ENCODE measurements at places on chromosomes 2 and 18. TPM values are rescaled to one million over a fixed set of nuclear protein-coding genes. Genes with fewer than 3 reads are reported as not detected.

The SIX3 gene
- 2.9 TPM for total RNA-seq

The KIF5C gene
- 0.46 TPM for total RNA-seq

The TM4SF20 gene
- 6.6 TPM for total RNA-seq

The SOX11 gene
- not detected for total RNA-seq

The SLC4A1AP gene
- 28.9 TPM for total RNA-seq

The MAP3K20 gene
- 27.6 TPM for total RNA-seq

The UGT1A8 gene
- 0.05 TPM for total RNA-seq

The HAAO gene
- total RNA-seq = not detected

The MARCHF4 gene
- 25.5 TPM for total RNA-seq

The RNF152 gene
- 0.13 TPM for total RNA-seq

The CYRIA gene
- total RNA-seq = 0.30 TPM

The SCN7A gene
- not detected for total RNA-seq

The B4GALT6 gene
- 4.2 TPM for total RNA-seq

The SLC25A12 gene
- 14.1 TPM for total RNA-seq

The DSG2 gene
- 57.7 TPM for total RNA-seq

The C1QL2 gene
- 0.48 TPM for total RNA-seq

The DPYSL5 gene
- total RNA-seq = 5.2 TPM

The SH3BP4 gene
- 40.7 TPM for total RNA-seq

The SERPINB13 gene
- not detected for total RNA-seq

The C2orf66 gene
- total RNA-seq = not detected

The GPR35 gene
- total RNA-seq = 0.61 TPM

The ANKRD23 gene
- 1.2 TPM for total RNA-seq

The TUBA4B gene
- total RNA-seq = 0.20 TPM

The VSNL1 gene
- total RNA-seq = not detected
